ENCODE measurements at places on chromosomes 12 and 14. TPM values are rescaled to one million over a fixed set of nuclear protein-coding genes. Genes with fewer than 3 reads are reported as not detected.

Gene LYZ
- 8.7 TPM for total RNA-seq

DNA sequence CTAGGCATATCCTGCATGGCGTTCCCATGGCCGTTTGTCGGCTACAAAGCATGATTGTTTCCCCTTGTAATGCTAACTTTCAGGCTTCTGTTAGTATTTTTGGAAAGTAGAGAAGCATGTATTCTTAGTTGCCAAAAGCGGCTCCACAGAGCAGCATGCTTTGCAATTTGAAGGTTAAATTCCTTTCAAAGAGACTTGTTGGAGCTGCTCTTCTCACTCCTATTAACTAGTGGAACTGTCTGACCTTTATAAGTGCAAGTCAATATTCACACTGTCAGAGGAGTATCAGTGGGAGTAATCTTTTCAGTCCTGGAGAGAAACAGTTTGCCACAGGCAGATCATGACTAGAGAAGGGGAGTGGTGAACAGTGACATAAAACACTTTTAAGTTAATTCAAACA is 656.1 kb upstream of the NOVA1 start:
- no peak overlapping the region for H3K4me3 ChIP-seq
- H3K36me3 ChIP-seq: no peaks in the 10 kb centered on the region
- DNase-seq: no peak
- no peaks in the 10 kb centered on the region for H3K27me3 ChIP-seq
- H3K4me1 ChIP-seq: no peaks in the 10 kb centered on the region
- H3K27ac ChIP-seq: no peak overlapping the region

DNA sequence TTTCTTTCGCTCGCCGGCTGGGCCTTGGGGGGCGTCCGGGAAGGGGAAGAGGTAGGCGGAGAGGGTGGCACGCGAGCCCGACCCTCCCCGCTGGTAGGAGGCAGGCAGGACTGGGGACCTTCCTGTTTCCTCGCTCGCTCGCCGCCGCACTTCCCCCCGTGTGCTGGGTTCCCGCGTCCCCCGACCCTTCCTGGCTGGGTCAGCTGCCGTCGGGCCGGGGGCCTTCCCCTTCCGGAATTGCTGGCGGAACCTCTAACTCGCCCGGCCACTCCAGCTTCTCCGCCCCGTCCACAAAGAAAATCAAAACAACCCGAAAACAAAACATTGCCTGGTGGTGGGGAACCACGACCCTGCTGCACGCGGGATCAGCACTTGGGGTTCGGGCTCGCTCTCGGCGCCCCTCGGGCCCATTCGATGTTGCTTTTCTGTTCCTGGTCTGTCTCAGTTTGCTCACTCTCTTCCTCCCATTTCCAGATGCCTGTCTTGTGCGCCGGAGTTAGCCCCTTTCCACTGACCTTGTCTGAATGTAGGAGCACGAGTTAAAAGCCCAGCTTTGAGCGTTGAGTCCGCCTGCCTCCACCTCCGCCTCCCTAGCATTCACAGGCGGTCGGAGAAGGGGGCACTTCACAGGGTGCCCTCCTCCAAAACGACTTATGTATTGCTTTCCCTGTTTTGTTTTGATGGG is 581 bp downstream of the PAPOLA start:
- peaks cover 46% of the 10 kb centered on the region for H3K4me1 ChIP-seq
- peak overlapping the region; percentile 93 for H3K27ac ChIP-seq
- no peaks in the 10 kb centered on the region for H3K27me3 ChIP-seq
- H3K36me3 ChIP-seq: no peaks in the 10 kb centered on the region

GRCh38 chr12:42144158-42144407 is 591 bp downstream of the GXYLT1 start:
- no peaks in the 10 kb centered on the region for H3K36me3 ChIP-seq
- H3K4me3 ChIP-seq: peak overlapping the region; percentile 42
- DNase-seq: no peak
- no peaks in the 10 kb centered on the region for H3K27me3 ChIP-seq
- H3K4me1 ChIP-seq: peaks cover 28% of the 10 kb centered on the region
- H3K27ac ChIP-seq: peak overlapping the region; percentile 5

GRCh38 chr14:89869606-89870005 is 84.9 kb downstream of the EFCAB11 start:
- no peak for DNase-seq
- H3K27ac ChIP-seq: no peak overlapping the region
- H3K27me3 ChIP-seq: no peaks in the 10 kb centered on the region
- H3K36me3 ChIP-seq: no peaks in the 10 kb centered on the region
- H3K4me3 ChIP-seq: no peak overlapping the region
